ENCODE measurements at places on chromosomes 6 and 20.

- no peak for ATAC-seq
These were observed 72.1 kb downstream of the SOD2 start for GRCh38 chr6:159620947-159621346.

GRCh38 chr6:27139756-27140579 lies 107.5 kb upstream of the PRSS16 start:
- peak; percentile 64 for ATAC-seq

DNA sequence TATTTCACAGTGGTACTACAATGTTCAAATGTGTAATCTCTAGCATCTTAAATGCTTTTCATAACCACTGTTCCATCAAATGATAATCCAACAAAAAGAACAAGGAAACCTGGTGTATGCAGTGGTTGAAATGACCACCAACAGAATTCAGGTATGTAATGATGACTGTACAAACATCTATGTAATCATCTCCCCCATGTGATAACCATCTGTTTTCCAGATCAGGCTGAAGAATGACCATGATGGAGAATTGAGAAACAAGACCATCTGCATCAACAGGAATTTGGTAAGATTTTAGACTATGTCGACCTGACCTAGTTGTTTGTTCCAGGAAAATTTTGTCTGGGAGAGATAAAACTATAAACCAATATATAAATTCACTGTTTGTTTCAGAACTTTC lies 81.3 kb upstream of the ASCC3 start:
- ATAC-seq = peak; percentile 39

- ATAC-seq = no peak
These were observed 44.2 kb downstream of the COL11A2 start for GRCh38 chr6:33147807-33148666.

DNA sequence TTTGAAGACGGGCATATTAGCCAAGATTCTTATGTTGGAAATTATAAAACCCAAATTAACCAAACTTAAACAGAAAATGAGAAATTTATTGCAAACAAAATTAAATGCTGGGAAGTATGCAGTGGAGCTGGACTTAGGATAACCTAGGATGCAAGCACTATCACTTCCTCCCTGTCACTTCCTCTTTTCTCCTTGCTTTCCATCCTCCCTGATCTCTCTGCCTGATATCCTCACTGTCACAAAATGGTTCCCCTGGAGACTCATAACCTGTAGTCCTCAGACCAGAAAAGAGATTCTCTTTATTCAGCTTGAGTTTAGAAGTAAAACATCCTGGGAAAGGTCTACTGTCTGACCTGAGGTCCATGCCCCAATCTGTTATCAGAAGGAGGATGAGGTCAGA lies 7.4 kb upstream of the KLHL32 start:
- ATAC-seq = no peak

DNA sequence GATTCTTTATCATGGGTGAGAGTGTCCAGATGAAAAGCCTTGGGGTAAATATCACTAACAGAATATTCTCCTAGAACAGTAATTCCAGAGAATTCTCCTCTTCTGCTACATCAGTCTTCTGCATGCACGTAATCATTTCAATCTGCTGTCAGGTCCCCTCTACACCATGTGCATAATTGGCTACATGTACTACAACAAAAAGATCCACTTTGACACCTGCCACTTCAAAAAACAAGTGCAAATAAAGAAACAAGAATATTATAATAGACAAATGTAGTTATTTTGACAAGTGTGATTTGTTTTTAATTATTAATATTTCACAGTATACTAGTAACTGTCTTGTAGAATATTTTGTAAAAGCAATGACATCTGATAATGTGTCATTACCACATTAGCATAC lies 154.2 kb downstream of the SAMD5 start:
- no peak for ATAC-seq

All from motor neuron (in vitro differentiated cells).